ENCODE measurements at places on chromosomes 3 and 15.

DNA sequence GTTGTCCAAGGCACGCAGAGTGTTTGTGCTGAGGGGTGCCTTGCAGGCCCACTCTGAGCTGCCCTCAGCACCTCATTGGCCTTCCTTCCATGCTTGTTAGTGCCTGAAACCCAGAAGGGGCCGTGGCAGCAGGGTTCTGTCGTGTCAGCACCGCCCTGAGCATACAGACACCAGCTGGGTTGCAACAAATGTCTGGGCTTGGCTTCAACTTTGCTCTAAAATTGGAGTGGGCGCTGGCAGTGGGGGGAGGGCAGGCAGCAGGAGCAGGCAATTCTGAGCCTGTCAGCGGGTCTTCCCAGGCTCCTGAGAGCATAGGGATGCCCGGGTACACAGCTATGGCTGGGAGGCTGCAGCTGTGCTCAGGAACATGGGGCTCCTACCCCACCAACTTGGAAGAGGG lies 464.3 kb downstream of the EPHA3 start:
- no peak for DNase-seq

DNA sequence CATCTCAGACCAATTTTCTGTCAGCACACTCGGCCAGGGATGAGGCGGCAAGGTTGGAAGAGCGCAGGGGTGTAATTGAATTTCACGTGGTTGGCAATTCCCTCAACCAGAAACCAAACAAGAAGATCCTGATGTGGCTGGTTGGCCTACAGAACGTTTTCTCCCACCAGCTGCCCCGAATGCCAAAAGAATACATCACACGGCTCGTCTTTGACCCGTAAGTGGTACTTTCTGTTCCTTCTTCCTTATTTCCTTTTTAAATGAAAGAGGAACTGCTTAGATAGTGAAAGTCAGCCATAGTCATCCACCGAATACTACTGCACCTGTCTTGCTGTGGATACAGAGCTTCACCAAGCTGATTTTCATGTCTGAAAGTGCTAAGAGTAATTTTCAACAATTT lies 60.1 kb downstream of the SGO1 start:
- DNase-seq: no peak

- no peak for DNase-seq
Observed at GRCh38 chr3:173663696-173664111, 266.2 kb downstream of the NLGN1 start.

DNA sequence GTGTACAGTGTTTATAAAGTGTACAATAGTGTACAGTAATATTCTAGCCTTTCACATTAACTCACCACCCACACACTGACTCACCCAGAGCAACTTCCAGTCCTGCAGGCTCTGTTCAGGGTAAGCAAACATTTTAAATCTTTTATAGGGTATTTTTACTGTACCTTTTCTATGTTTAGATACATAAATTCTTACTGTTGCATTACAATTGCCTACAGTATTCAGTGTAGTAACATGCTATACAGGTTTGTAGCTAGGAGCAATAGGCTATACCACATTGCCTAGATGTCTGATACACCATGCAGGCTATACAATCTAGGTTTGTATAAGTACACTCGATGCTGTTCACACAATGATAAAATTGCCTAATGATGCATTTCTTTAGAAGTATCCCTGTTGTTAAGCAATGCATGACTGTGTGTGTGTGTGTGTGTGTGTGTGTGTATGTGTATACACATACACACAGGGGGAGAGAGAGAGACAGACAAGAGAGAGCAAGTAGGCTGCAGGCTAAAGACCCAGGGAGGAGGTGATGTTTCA lies 72.5 kb upstream of the PRR23C start:
- DNase-seq: no peak

GRCh38 chr3:189588475-189589178 lies 42.6 kb upstream of the TP63 start:
- DNase-seq: no peak

DNA sequence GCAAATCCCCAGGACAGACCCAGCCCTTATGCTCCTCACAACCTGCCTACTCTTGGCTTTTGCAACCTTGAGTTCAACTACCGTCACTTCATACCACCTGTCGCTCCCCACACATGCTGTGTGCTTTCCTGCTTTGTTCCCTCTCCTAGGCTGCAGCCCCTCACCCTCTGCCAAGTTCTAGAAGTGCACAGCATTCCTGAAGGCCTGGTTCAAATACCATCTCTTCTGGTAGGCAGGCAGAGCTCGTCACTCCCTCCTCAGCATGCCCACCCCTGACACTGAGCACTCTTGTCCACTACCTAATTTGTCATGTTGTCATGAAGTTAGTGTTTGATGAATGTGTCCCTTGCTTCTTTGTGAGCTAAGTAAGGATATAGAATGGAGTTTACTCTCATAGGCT lies 129.6 kb downstream of the SEMA6D start:
- DNase-seq: no peak
